ENCODE measurements at places on chromosomes 6 and 20.

- DNase-seq = no peak
These were observed 135.9 kb downstream of the TMEM242 start for GRCh38 chr6:157187182-157188083.

DNA sequence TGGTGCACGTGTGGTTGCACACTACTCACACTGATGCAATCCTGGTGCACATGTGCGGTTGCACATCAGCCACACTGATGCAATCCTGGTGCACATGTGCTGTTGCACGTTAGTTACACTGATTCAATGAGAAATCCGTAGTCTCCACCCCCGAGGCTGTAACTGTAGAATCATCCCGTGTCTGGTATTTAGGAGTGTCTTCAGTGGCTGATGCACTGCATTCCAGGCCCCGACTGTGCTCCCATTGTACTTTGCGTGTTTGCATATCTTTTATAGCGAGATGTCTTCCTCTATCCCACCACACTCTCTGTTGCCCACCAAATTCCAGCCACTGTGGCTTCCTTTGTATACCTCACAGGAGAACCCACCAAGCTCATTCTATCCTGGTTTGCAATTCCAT is 87.8 kb upstream of the MTHFD1L start:
- no peak for DNase-seq

GRCh38 chr6:165804331-165805066 is 141.5 kb upstream of the PDE10A start:
- no peak for DNase-seq

DNA sequence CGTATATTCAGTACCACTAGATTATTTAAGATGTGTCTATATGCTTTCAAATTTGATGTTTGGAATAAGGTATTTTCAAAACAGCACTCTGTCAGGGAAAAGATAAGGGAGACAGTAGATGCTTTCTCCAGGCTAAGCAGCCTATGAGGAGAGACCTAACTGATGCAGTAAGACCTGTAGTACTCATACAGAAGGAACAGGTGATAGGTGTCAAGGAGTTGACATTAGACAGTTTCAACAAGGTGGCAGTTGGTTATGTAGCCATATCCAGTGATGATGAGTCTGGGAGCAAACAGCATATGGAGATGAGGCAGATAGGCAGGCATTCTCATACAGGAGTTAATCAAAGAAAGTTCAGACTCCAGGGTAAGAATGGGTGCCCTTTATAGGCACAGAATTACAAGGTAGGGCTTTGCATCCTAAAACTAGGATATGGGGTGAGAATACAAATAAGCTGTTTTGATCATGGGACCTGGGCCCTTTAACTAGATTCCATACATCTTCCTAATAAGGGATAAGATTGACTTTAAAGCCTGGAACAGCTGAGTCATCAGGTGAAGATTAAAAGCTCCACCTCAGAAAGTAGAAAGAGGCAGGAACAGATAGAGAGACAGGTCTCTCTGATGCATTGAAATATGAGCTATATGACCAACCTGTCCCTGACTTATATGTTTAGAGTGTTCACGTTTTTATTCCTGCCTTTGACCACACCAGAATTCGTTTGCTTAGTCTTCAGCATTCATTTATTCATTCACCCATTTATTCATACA is 7.9 kb downstream of the RSPH4A start:
- DNase-seq = no peak

GRCh38 chr6:55985309-55985708 is 109.9 kb upstream of the BMP5 start:
- no peak for DNase-seq

- DNase-seq = no peak
These were observed 1198.4 kb upstream of the CITED2 start for GRCh38 chr6:140572867-140573266.

GRCh38 chr20:8457978-8458377 is 325.9 kb downstream of the PLCB1 start:
- no peak for DNase-seq

DNA sequence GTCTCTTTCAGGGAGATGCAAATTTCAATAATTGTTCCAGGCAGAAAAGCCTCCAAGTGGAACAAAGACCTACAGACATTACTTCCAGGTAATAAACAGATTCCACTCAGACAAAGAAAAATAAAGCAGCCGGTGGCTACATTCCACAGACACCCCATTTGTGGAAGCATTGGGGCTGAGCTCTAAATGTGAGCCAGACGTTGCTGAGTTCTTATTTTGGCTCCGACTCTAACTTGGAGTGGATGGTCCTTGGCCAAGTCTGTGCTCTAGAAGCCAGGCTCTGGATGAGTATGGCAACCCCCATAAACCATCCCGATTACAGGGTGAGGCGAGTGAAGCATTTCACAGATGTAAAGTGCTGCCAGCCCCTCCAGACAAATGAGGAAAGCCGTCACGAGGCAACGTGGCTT is 6.6 kb downstream of the TRAM2 start:
- no peak for DNase-seq

- DNase-seq = no peak
These were observed 34.3 kb upstream of the COL9A1 start for GRCh38 chr6:70336996-70337742.
